ENCODE measurements at places on chromosomes 11 and 22.

- peak; percentile 37 for DNase-seq
Measured at GRCh38 chr11:57459164-57460021, 935 bp upstream of the RTN4RL2 start.

DNA sequence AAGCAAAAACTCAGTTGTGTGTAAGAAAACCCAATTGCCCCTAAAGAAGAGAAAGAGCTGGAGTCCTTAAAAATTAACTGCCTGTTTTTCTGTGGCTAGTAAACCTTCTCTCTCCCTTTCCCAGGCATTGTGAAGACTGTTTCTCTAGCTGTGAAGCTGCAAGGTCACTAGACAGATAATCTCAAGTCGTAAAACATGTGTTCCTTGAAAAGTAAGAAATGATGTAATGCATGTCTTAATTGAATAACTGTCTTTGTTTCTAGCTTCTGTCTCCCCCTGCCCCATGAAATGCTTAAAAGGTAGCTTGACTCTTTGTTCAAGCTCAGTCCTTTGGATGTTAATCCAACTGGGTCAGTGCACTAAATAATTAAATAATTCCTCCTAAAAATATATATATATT lies 29.5 kb upstream of the FAM181B start:
- no peak for DNase-seq

GRCh38 chr11:70032943-70033710 lies 45.0 kb upstream of the ANO1 start:
- no peak for DNase-seq

- no peak for DNase-seq
Measured at GRCh38 chr11:76783896-76784813, 999 bp downstream of the TSKU start.

DNA sequence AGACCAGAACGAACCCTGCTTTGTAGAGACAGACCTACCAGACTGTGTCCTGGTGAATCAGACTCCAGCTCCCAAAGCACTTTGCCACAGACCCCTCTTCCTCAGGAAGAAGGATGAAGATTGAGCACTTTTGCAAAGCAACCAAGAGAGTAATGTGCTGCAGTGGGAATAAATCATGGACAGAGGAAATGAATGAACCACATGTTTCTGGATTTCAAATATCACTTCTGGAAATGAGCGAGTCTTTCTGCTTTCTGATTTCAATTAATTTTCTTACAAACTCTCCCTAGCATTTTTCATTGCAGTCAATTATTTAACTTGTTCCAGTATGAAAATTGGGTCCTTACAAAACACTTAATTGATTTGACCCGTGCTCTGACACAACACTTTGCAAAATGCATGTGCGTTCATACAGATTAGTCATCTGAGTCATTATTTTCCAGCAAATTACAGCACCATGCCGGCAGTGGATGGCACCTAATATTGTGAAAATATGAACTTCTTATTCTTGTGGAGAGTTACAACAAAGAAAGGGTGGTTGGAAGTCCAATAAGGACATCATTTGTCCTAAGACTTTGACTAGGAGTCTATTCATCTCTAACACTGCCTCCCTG lies 315.9 kb upstream of the CCDC90B start:
- no peak for DNase-seq

DNA sequence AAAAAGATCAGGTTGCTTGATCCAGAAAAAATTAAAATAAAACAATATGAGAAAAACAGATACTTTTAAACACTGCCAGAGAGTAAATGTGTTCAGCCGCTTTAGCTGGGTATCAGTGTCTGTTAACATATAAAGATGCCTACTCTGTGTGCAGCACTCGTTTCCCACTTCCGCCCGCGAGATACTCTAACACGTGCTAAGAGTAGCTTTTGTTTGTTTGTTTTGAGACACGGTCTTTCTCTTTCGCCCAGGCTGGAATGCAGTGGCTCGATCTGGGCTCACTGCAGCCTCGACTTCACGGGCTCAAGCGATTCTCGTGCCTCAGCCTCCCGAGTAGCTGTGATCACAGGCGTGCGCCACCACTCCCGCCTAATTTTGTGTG lies 531 bp upstream of the MEN1 start:
- DNase-seq = no peak

GRCh38 chr22:48337957-48338792 lies 1489.5 kb downstream of the BRD1 start:
- DNase-seq = no peak

- peak; percentile 71 for DNase-seq
Measured at GRCh38 chr11:63999349-64000025, 13.2 kb downstream of the OTUB1 start.

DNA sequence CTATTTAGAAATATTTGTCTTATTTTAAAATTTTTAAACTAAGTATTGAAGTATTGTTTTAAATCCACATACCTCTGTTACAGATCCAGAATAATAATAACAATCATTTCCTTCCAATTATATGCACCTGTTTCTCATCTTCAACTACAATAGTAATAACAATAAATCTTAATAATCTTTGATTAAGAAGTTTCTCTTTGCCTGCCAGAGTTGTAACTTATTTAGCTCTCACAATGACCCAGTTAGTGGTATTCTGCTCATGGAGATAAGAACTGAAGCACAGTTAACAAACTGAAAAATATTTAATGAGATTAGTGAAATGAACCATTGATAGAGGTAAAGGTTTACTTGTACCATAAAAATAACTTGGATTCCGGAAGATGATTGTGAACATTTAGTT lies 796.3 kb downstream of the LUZP2 start:
- DNase-seq = no peak

- DNase-seq = no peak
Measured at GRCh38 chr11:101346591-101346990, 217.0 kb upstream of the PGR start.

DNA sequence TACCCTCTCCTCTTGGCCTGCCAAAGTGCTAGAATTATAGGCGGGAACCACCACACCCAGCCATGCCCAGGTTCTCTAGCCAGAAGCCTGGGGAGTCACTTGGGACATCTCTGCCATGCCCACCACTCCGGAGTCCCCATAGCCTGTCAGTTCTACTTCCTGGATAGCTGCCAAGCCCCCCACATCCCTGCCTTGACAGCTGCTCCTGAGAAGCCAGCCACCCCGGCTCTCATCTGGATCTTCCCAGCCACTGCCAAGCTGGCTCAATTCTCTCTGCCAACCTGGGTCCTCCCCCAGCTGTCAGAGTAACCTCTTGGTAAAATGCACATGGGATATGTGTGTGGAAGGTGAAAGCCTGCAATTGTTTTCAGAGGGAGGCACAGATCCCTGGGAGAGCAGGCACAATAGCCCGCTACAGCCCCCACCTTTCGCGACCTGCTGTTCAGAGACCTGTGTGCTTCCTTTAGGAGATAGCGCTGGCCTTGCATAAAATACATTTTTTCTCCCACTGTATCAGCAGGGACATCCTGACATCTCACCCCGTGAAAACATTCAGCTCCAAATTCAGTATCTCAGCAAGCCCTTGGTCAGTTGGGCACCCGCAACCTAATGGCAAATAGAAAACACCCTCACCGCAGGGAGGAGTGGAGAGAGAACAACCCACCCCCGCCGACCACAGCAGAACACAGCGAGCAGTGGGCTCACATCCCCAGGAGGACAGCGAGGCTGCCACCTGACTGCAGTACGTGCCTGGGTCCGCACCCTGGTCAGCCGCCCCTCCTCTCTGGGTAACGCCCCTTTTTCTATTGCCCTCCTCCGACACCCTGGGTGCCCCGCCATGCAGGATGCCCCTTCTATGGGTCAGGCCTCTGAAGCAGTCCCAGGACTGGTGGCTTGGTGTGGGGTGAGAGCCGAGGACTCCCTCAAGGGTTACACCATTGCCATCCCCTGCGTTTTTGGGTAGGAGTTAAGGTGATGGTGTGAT lies 1342.2 kb downstream of the BRD1 start:
- no peak for DNase-seq

- no peak for DNase-seq
Measured at GRCh38 chr11:62400760-62401159, 18.1 kb upstream of the SCGB1A1 start.

DNA sequence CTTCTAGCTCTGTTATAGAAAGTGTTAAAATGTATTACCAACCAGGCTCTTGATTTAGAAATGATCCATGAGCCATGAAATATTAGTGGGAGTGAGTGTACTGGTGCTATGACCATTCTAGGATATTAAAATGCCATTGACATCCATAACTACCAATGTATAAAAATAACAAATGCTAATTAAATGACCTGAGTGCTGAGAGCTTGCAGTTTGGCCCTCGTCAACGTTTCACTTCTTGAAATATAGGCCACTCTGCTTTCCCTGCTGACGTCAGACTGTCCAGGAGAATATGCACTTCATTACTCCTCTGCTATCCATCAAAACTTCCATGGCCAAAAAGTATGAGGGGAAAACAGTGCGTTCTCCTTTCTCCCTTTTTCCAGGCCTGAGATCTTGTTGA lies 563.1 kb downstream of the METTL15 start:
- no peak for DNase-seq

DNA sequence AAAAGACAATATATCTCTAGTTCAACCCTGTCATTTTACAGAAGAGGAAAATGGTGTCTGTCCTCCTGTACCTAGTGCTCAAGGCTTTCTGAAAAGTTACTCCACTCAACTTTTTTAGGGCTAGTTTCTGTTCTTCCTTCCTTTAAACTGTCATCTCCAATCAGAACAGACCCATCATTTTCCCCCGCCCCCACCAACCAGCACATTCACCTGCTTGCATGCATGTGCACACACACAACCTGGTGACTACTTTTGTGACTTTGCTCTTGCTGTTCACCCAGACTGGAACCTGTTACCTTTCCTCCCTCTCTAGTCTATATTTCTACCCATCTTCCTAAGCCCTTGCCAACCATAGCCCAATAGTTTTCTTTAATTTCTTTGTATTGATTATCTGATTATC lies 5.6 kb downstream of the FBXO7 start:
- no peak for DNase-seq

GRCh38 chr11:8631395-8632118 lies 37.5 kb upstream of the STK33 start:
- DNase-seq = no peak

- no peak for DNase-seq
Measured at GRCh38 chr11:120012245-120012644, 125.7 kb downstream of the TRIM29 start.

DNA sequence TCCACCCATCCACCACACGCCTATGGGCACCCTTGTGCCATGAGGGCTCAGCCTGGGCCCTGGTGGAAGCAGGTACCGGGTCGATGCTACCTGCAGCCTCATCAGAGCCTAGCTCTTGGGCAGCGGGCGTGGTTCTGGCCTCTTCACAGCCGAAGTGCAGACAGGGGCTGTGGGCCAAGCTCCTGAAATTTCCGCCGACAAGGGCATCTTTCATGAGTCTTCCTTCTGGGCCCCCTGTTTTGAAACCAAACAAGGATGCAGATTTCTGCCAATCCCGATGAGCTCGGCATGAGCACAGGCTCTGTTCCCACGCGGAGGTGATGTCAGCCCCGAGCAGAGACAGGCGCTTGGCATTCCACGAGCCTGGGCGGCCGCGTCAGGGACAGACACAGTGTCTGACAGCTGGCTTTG lies 22.6 kb upstream of the MGAT3 start:
- no peak for DNase-seq

- peak; percentile 75 for DNase-seq
Measured at GRCh38 chr11:67240576-67241389, 25.5 kb upstream of the GRK2 start.

DNA sequence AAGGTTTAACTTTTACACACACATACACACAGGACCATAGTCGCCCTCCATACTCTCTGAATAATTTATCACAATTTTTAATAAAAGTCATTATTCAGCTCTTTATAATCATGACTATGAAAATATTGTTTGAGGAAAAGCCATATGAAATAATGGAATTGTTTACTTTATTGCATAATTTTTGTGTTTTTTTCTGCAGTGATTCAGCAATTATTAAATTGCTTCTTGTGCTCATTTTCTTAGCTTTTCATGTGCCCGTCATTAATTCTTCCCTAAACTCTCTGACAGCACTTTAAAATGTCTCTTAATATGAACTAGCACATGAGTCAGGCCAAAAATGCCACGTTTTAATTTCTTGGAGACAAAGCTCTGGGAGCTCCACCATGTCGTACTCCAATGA lies 77.5 kb upstream of the ALX4 start:
- DNase-seq = no peak

DNA sequence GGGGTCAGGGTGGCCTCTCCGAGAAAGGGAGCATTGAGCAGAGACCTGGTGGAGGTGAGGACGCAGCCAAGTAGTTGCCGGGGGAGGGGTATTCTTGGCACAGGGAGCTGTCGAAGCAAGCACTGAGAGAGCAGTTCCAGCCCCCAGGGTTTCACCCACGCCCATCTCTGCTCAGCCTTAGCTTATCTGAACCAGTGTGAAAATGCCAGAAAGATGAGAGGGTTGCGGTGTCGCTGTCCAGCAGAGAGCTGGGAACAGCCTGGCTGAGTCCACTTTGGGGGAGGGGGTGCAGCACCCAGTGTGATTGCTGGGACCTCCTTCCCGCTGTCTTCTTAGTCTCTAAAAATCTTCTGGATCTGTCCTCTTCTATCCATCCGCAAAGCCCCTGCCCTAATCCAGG lies 123.3 kb upstream of the TBCEL start:
- DNase-seq = no peak

DNA sequence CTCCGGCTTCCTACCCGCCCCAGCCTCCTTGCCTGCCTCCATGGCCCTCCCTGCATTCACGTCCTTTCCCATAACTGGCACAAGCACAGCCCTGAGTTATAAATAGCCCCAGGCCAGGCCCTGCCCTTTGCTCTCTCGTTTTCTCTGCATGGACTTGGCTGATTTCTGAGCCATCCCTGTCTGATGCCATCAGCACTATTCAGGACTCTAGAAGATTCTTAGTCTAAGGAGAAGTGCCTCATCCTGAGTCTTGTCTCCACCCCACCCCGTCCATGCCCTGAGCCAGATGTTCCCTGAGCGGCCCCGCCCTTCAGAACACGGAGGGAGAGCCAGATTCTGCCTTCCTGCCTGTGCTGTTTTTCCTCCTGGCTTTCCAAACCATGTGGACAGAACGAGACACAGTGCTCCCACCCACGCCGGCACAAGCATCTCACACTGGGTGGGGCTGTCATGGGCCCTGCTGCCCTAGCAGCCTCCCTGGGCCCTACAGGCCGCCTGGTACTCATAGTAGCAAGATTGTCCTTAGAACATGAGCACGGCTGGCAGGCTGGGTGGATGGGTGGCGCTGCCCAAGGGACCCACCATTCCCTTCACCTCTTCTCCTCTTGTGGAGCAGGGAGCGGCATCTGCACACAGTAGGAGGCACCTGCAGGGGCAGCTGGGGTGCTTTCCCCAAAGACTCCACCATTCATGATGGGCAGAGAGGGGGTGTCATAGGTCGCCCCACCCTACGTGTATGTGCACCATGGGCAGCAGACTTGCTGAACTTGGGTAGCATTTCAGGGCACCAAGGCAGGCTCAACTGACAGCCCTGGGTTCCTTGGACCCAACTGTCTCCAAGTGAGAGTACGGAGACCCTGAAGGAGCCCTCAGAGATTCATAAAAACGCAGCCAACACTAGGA lies 76.9 kb downstream of the BCR start:
- DNase-seq = no peak

- DNase-seq = no peak
Measured at GRCh38 chr22:41913842-41914534, 886 bp downstream of the SHISA8 start.

DNA sequence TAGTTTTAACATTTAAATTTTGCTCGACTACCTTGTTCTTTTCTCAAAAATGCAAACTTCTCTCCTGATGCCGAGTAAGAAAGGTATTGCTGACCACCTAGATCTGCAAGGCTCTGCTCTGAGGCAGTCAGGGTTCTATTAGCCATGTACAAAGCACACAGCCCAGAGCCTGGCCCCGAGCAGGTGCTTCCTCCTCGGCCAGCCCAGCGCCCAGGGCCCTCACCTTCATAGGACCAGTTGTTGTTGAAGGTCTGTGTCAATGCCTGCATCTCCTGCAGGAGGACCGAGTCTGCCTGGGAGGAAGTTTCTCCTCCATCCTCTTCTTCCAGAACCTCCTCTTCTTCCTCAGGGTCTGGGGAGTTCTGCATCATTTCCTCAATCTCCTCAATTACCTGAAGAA lies 35.8 kb downstream of the FEZ1 start:
- DNase-seq = no peak
